ELR (cell line): ENCODE measurements at places on chromosomes 7 and 10.

DNA sequence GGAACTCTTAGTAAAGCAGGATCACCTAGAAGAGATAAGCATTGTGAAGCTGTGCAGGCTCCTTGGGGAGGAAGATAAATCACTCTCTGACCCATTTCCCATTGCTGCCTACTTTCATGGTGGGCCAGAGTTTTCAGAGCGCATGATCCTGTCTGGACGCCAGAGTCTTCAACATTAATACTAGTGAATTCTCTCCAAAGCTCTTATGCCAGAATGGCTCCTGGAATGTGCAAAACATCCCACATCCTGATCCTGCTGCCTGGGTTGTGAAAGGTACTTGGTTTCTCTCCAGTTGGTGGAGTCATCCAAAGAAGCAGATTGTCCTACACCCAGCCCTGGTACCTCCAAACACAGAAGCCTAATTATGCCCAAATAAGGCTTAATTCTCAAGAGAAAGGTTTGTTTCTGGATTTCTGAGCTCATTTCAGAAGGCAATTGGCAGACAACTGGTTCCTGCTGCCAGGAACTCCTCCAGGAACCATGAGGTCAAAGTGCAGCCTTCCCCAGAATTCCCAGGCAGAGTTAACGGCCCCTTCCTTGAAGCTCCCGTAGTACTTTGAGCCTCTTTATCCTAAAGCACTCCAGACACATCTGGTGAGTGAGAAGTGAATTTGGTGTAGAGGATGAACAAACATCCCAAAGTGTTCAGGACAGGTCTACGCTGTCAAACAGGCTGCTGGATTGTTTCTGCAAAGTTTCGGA lies 495.2 kb downstream of the PLXNA4 start:
- DNase-seq, result no peak

- no peak for DNase-seq
Observed at GRCh38 chr7:44220046-44220357, 19.2 kb downstream of the YKT6 start.

DNA sequence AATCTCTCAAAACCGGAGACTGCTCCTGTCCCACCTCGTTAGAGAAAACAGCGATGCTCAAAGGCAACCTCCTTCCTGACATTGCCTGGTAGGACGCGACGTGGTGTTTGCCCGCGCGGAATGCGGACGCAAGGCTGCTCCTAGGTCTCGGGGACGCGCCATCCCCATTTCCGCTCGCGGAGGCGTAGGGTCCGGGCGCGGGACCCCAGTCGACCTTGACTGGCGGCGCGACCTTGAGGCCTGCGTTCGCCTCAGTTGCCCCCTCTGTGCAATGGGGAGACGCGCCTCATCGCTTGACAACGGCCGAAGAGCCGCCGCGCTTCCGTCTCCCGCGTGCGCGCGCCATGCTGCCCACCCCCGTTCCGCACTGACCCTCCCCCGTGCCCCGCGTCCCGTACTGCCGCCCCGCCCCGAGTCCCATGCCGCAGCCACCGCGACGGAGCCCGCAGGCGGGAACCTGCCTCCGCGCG lies 412 bp upstream of the PPIA start:
- peak; percentile 71 for DNase-seq

GRCh38 chr7:35695473-35695850 lies 527 bp upstream of the HERPUD2 start:
- DNase-seq, result peak; percentile 42

DNA sequence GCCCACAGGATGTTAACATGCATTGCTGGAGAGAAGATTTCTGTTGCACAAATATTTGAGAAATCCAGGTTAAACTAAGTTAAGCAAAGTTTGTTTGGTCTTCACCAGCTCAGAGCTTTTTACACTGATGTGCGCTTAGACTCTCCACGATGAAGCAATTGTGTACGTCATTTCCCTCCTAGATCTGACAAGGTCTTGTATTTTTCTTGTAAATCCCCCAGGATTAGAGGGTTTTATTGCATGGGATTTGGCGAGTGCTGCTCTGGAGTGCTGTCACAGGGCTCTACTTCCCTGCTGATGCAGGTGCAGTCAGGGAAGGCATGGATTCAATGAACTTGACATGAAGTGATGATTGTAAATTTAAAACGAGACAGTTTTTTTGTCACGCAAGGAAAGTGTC lies 173.3 kb downstream of the PDE1C start:
- no peak for DNase-seq

DNA sequence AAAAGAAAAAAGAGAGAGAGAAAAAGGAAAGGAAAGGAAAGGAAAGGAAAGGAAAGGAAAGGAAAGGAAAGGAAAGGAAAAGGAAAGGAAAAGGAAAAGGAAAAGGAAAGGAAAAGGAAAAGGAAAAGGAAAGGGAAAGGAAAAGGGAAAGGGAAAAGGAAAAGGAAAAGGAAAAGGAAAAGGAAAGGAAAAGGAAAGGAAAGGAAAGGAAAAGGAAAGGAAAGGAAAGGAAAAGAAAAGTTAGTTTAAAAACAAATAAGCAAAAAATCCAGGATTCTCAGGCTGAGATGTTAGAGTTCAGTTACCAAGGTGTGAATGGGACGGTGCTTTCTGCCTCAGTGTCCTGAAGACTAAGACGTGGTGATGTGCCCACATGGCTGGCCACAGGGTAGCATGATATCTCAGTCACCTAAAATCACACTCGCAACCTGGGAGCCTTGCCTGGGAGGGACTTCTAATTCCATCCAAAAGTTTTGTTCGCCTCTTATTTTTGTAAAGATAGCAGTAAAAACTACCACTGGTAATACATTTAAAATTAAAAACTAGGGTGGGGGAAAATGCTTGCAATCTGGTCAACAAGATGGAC lies 70.1 kb downstream of the JAZF1 start:
- no peak for DNase-seq

GRCh38 chr7:111918461-111918860 lies 287.7 kb downstream of the DOCK4 start:
- DNase-seq, result no peak

GRCh38 chr7:24406053-24406788 lies 122.2 kb downstream of the NPY start:
- peak; percentile 5 for DNase-seq

DNA sequence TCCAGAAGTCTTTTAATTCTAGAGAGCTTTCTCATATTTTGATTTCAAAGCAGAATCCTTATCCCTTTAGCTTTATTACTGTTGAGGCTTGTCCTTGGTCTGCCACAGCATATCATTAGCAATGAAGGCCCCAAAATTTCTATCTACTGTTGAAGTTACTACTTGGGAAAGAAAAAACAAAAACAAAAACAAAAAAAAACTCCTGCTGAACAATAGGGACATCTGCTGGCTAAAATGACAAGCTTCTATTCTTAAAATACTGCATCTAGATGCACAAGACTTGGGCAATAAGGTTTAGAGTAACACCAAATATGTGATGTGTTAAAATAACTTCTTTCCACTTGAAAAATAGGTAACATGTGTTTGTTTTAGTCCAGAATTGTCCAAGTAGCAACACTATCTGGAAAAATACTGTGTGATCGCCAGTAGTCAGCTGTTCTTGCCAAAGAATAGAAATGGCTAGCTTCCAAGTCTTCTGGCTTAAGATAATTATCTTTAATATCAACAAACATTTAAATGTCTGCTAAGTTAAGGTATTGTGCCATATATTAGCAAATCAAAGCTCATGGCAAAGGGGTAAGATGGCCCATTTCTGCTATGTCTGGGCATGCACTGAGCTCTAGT lies 3.8 kb upstream of the DMTF1 start:
- peak; percentile 46 for DNase-seq

- peak; percentile 68 for DNase-seq
Observed at GRCh38 chr10:58781873-58782488, 269.3 kb downstream of the BICC1 start.

- DNase-seq, result peak; percentile 58
Observed at GRCh38 chr7:39414224-39415035, 151.8 kb upstream of the YAE1 start.

DNA sequence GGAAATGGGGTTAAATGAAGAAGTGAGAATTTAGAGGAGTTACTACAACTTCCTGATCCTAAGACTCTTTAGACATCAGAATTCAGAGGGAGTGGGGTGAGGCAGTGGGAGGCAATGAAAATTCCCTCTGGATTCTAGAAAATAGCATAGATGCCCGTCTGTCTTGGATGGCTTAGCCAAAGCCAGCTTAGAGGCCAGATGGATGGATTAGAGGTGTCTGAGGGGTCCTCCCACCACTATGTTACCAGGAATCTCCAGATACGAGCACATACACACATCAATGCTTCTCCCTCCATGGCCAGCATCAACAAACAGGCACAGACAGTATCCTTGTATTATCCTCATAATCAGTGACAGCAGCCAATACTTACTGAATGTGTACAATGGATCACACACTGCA lies 418.1 kb downstream of the PLXNA4 start:
- no peak for DNase-seq

DNA sequence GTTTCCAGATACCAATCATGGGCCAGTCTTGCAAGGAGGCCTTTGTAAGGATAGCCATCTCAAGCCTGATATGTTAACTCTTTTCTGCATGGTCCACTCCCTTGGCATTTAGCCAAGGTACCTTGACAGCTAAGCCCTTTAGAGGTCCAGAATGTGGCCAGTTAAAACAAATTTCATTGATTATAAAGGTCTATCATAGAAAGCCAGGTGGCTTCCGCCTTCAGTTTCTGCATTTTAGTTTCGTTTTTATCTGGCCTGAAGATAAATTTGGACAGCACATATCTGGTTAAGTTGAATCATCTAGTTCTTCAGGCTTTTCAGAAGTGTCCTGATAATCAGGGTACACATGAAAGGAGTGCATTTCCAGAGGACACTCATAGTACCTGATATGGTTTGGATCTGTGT lies 30.7 kb downstream of the ANKIB1 start:
- DNase-seq, result no peak

- DNase-seq, result no peak
Observed at GRCh38 chr7:13288516-13288915, 601.1 kb downstream of the ARL4A start.

DNA sequence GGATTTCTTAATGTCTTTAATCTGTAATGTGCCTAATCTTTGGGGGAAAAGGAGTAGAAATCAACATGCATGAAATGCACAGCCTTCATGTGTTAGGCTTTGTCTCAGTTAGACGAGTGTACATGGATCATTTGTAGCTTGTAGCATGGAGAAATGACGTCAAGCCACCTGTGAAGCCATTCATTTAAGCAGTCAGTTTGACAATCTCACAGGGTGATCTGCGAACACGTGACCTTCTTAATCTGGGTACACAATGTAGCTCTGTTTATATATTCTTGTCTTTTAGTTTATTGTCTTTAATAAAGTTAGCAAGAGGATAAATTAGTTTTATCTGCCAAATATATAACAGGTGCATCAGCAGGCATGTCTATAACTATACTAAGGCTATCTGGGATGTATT lies 351.9 kb upstream of the LRGUK start:
- DNase-seq, result no peak

- DNase-seq, result peak; percentile 56
Observed at GRCh38 chr7:80622541-80622940, 15.9 kb upstream of the CD36 start.

DNA sequence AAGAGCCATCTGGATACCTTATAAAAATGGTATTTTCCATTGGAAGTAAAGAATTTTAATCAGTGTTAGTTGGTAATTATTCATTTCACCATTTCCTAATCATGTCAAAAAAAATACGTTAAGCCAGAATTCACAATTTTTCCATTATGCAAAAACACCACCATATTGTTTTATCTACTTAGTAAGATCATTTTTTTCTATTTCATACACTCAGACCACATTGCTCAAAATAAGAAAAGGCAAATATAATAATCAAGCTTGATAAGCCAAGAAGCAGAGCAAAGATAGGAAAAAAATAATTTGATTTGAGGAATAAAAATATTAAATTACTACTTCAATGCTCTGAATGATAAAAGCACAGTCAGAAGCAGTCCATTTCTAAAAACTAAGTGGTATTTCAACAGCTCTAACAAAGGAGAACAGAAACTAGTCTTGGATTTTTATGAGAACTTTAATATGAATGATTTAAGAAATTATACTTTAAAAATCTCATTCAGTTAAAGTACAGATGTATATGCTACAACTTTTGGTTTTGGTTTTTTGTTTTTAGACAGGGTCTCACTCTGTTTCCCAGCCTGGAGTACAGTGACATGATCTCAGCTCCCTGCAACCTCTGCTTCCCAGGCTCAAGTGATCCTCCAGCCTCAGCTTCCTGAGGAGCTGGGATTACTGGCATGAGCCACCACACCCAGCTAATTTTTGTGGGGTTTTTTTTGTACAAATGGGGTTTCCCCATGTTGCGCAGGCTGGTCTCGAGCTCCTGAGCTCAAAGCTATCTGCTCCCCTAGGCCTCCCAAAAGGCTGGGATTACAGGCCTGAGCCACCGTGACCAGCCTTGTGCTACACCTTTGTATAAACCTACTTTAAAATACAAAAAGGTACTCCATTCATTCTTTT lies 46.6 kb downstream of the LRRN3 start:
- peak; percentile 54 for DNase-seq

- DNase-seq, result no peak
Observed at GRCh38 chr7:157897681-157898080, 560.9 kb downstream of the DNAJB6 start.
